ENCODE measurements at places on chromosomes 6 and 20.

DNA sequence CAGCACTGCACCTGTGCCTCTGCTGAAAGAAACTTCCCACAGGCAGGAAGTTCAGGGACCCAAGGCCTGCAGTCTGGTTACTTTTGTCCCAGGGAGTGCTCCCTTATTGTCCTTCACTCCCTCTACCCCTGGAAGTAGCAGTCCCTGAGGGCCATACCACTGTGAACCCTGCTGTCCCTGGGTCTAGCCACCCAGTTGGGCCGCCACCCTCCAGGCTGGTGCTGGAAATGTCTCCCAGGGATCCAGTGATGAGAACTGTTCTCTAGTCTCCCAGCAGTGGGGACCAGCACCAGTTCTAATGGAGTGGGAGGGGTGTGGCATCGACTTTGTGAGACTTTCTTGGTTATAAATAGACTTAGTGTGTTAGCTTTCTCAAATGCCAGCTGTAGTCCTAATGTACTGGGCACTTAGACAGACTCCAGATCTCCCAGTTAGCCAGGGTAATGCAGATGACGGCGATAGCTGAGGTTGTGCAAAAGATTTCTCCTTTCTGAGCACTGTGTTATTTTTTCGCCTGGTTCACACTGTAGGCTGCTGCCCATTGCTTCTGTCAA lies 462.5 kb downstream of the CDH26 start:
- DNase-seq, result no peak

DNA sequence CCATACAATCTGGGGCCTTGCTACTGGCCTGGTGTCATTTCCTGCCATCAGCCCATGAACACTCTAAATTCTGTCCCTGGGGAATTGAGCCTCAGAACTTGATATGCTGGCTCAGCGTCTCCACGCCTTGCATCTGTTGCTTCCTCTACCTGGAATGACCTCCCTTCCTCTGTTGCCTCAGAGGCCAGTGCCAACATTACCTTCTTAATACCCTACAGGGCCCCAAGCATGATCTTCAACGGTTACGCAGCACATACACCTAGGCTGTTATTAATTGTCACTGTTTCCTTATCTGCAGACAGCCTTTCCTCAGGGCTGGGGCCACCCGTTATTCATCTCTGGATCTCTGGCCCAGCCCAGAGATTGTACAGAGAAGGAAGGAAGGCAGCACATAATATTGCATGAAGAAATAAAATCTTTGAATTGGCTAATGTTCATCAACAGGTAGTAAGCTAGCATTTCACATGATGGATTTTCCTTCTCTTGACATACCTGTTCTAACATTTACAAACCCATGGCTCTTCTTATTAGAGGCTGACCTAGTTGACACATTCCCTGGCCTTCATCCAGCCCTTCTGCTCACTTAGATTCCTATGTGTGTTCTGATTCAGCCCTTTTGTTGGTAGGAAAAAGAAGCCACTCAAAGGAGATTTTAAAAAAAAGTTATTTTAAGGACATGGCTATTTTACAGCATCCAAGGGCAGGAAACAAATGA lies 8.4 kb upstream of the RNF182 start:
- no peak for DNase-seq

DNA sequence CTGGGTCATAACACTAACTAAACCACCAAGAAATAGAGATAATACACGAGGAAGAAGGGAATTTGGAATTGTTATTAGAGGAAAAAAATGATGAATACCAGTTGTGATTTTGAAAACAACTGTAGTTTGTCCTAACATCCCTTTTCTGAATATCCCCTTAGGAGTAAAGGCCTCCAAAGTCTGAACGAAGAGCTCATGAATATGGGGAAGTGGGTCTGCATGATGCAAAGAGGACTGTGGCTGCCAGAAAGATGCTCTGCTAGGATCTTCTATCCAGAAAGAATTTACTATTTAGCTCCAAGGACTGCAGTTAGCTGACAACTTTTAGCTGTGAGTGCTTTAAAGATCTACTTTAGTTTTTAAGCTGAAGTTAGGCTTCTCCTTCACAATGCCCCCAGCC lies 308.8 kb upstream of the HS3ST5 start:
- DNase-seq, result no peak

DNA sequence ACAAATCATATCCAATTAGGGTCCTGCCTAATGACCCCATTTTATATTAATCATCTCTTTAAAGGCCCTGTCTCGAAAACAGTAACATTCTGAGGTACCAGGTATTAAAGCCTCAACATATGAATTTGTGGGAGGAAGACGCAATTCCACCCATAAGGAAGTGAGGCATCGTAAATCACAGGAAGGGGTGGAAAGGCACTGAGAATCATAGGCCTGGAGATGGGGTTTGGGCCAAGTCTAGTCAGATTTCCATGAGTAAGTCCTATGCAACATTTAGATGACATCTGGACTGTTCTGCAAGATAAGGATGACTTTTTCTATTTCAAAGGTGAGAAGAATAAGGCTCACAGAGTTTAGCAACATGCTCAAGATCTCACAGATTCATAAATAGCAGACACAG lies 534.0 kb downstream of the KHDRBS2 start:
- no peak for DNase-seq

DNA sequence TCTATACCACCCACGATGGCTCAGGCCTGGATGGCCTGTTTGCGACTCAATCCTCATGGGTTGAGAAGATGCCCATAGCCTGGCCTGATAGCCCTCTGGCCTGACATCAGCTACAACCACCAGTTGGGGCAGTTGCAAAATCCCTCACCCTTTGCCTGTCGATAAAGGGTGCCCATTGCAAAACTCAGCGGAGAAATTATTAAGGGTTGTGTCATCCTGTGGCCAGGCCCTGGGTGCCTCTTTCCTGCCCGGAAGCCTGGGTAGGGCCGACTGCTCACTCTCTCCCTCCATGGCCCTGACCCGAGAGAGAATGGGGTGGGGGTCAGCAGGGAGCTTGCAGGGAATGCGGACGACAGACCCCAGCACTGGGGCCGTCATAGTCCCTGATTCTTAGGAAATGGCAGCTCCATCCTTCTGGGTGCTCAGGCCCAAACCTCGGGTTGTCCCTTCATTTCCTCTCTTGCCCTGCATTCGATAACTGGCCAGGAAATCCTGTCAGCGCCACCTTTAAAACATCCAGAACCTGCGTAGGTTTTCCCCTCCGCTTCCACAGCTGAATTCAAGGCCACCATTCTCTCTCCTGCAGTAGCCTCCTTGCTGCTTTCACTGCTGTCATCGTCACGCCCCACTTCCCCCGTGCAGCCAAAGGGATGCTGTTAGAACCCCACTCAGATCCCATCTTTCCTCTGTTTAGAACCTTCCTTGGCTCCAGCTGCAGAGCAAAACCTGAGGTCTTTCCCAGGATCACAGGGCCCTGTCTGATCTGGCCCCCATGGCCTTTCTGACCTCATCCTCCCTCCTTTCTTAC lies 31.1 kb downstream of the CEBPB start:
- DNase-seq, result no peak
